ENCODE measurements at places on chromosomes 2 and 18. TPM values are rescaled to one million over a fixed set of nuclear protein-coding genes. Genes with fewer than 3 reads are reported as not detected.

GRCh38 chr2:1690056-1690775 lies 54.1 kb downstream of the PXDN start:
- no peaks in the 10 kb centered on the region for H3K4me1 ChIP-seq
- no peaks in the 10 kb centered on the region for H3K36me3 ChIP-seq
- H3K27me3 ChIP-seq: no peaks in the 10 kb centered on the region
- no peak overlapping the region for H3K4me3 ChIP-seq
- DNase-seq: no peak

GRCh38 chr2:227471924-227472264 lies at the start of gene AGFG1:
AGFG1 (plus strand) TSS chr2:227472156; CDS start chr2:227472422, 266 bp downstream.
- no peaks in the 10 kb centered on the region for H3K36me3 ChIP-seq
- DNase-seq: peak; percentile 89
- H3K27ac ChIP-seq: peak within 1 kb of the TSS; percentile 76
- H3K27me3 ChIP-seq: no peaks in the 10 kb centered on the region

CDH2 gene
- not detected for total RNA-seq

ALK gene
- not detected for total RNA-seq

GRCh38 chr2:110858135-110858725 lies 125.9 kb downstream of the ACOXL start:
- DNase-seq: peak; percentile 87
- H3K27me3 ChIP-seq: peaks cover 45% of the 10 kb centered on the region
- H3K4me3 ChIP-seq: peak overlapping the region; percentile 55
- H3K4me1 ChIP-seq: peaks cover 65% of the 10 kb centered on the region
- H3K36me3 ChIP-seq: peaks cover 2% of the 10 kb centered on the region

- peaks cover 8% of the 10 kb centered on the region for H3K36me3 ChIP-seq
- no peak overlapping the region for H3K27ac ChIP-seq
- peaks cover 2% of the 10 kb centered on the region for H3K4me1 ChIP-seq
- no peak overlapping the region for H3K4me3 ChIP-seq
These were observed 340.3 kb upstream of the SALL3 start for GRCh38 chr18:78639006-78639950.

DNA sequence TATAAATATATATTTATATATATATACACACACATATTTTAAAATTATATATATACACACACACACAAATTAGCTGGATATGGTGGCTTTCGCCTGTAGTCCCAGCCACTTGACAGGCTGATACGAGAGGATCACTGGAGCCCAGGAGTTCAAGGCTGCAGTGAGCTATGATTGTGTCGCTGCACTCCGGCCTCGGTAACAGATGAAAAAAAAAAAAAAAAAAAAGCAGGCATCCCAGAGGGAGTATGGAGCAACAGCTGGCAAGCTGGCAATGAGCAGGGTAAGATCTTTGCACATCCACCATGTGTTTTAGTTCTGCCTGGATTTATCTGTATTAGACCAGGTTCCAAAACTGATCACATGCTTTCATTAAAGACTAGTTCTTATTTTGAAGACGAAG lies 170.1 kb downstream of the MAP2 start:
- H3K4me3 ChIP-seq: no peak overlapping the region
- no peak for DNase-seq
- H3K27ac ChIP-seq: no peak overlapping the region
- H3K36me3 ChIP-seq: no peaks in the 10 kb centered on the region
- no peaks in the 10 kb centered on the region for H3K27me3 ChIP-seq
- no peaks in the 10 kb centered on the region for H3K4me1 ChIP-seq

- peaks cover 2% of the 10 kb centered on the region for H3K4me1 ChIP-seq
- no peak overlapping the region for H3K27ac ChIP-seq
- no peaks in the 10 kb centered on the region for H3K36me3 ChIP-seq
- H3K27me3 ChIP-seq: peaks cover 37% of the 10 kb centered on the region
These were observed 17.3 kb upstream of the CYS1 start for GRCh38 chr2:10097352-10098148.

GRCh38 chr2:10264506-10265328 lies 38.0 kb upstream of the HPCAL1 start:
- H3K27ac ChIP-seq: no peak overlapping the region
- no peaks in the 10 kb centered on the region for H3K36me3 ChIP-seq
- H3K4me1 ChIP-seq: no peaks in the 10 kb centered on the region
- peaks cover 12% of the 10 kb centered on the region for H3K27me3 ChIP-seq

ARHGAP28 gene
- total RNA-seq: not detected

DNA sequence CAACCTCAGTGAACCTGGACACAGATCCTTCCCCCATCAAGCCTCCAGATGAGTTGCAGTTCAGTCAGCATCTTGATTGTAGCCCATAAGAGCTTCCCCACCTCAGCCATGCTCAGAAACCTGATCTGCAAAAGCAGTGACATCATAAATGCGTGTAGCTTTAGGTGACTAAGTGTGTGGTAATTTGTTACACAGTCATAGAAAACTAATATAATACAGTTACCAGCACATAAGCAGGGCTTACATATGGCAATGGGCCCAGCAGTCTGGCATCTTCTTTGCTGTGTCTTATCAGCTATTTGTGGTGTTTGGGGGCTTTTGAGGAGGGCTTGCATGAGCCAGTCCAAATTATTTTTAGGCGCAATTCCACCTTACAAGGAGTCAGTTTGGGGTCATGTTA lies 807.0 kb downstream of the SLC4A3 start:
- no peaks in the 10 kb centered on the region for H3K4me1 ChIP-seq
- no peaks in the 10 kb centered on the region for H3K36me3 ChIP-seq
- DNase-seq: no peak

- no peak overlapping the region for H3K4me3 ChIP-seq
- no peaks in the 10 kb centered on the region for H3K4me1 ChIP-seq
- no peaks in the 10 kb centered on the region for H3K36me3 ChIP-seq
- H3K27me3 ChIP-seq: no peaks in the 10 kb centered on the region
- DNase-seq: no peak
These were observed 2.0 kb upstream of the UPP2 start for GRCh38 chr2:158099716-158100115.

DNA sequence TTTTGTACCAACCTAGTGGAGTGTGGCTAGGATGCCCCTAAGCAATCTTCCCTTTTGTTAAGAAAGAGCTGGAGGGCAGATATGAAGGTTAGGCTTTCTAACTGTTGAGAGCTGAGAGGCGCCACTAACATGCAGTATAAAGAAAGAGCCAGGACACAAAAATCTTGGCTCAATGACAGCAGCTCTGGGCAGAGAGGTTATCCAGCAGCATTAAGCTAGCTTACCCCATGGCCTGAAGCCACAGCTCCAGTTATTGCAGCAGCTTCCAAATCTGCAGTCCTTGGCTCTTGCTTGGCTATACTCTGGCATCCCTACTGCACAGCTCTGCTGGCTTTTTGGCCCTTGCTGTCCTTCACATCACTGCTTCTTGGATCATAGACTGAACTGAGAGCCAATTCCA lies 213.4 kb downstream of the GPD2 start:
- no peak overlapping the region for H3K4me3 ChIP-seq
- no peak for DNase-seq
- no peaks in the 10 kb centered on the region for H3K36me3 ChIP-seq

GRCh38 chr2:226603606-226604005 lies 196.0 kb downstream of the IRS1 start:
- no peak for DNase-seq
- H3K27me3 ChIP-seq: peaks cover 20% of the 10 kb centered on the region
- no peak overlapping the region for H3K4me3 ChIP-seq
- no peak overlapping the region for H3K27ac ChIP-seq
- peaks cover 4% of the 10 kb centered on the region for H3K36me3 ChIP-seq
- H3K4me1 ChIP-seq: peaks cover 5% of the 10 kb centered on the region

DNA sequence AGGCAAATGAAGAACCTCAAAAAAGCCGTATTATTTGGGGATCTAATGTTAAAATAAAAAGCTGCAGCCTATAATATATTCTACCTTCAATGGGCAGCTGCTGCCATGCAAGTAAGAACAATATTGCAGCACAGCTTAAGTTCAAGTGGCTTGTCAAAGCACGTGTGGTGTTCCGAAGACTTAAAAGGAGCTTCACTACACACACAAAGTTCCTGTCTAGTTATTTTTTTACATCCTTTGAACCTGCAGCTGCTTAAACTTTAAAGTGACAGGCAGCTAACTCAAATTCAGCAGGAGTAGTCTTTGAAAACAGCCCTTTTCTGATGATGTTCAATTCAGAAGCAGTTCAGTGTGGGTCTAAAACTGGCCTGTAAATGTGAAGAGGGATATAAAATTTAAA lies 85.8 kb upstream of the XIRP2 start:
- no peak for DNase-seq
- no peaks in the 10 kb centered on the region for H3K27me3 ChIP-seq
- no peaks in the 10 kb centered on the region for H3K36me3 ChIP-seq
- no peak overlapping the region for H3K27ac ChIP-seq

- no peaks in the 10 kb centered on the region for H3K36me3 ChIP-seq
- H3K27ac ChIP-seq: no peak overlapping the region
- no peaks in the 10 kb centered on the region for H3K4me1 ChIP-seq
- H3K27me3 ChIP-seq: no peaks in the 10 kb centered on the region
These were observed 640.7 kb downstream of the METTL4 start for GRCh38 chr18:1930291-1931270.

DNA sequence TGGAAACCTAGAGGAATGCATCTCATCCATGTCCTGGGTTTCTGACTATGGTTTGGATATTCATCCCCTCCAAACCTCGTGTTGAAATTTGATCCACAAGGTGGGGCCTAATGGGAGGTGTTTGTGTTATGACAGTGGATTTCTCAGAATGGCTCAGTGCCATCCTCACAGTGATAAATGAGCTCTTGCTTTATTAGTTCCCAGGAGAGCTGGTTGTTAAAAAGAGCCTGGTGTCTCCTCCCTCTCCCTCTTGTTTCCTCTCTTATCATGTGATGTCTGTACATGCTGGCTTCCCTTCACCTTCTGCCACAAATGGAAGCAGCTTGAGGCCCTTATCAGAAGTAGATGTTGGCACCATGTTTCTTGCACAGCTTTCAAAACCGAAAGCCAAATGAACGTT lies 424.3 kb downstream of the DCC start:
- no peaks in the 10 kb centered on the region for H3K36me3 ChIP-seq
- H3K4me1 ChIP-seq: no peaks in the 10 kb centered on the region
- H3K27ac ChIP-seq: no peak overlapping the region
- no peak for DNase-seq

GRCh38 chr2:216776066-216776850 lies 80.9 kb upstream of the IGFBP5 start:
- DNase-seq: no peak
- no peak overlapping the region for H3K4me3 ChIP-seq
- no peak overlapping the region for H3K27ac ChIP-seq
- H3K27me3 ChIP-seq: peaks cover 3% of the 10 kb centered on the region
- H3K36me3 ChIP-seq: no peaks in the 10 kb centered on the region

IL36G gene
- total RNA-seq: not detected

RGPD3 gene
- not detected for total RNA-seq

GRCh38 chr2:118983915-118984314 lies 41.9 kb downstream of the MARCO start:
- no peaks in the 10 kb centered on the region for H3K36me3 ChIP-seq
- peaks cover 1% of the 10 kb centered on the region for H3K4me1 ChIP-seq
- H3K27me3 ChIP-seq: peaks cover 7% of the 10 kb centered on the region
- no peak overlapping the region for H3K27ac ChIP-seq
- no peak overlapping the region for H3K4me3 ChIP-seq

CNDP1 gene
- total RNA-seq: 0.28 TPM

LYPD6 gene
- total RNA-seq: not detected

GRCh38 chr2:37529830-37530415 lies 141.5 kb downstream of the CDC42EP3 start:
- H3K27me3 ChIP-seq: peaks cover 7% of the 10 kb centered on the region
- H3K27ac ChIP-seq: no peak overlapping the region
- H3K4me3 ChIP-seq: no peak overlapping the region
- no peaks in the 10 kb centered on the region for H3K4me1 ChIP-seq

- peak overlapping the region; percentile 54 for H3K27ac ChIP-seq
- no peak for DNase-seq
- peaks cover 3% of the 10 kb centered on the region for H3K36me3 ChIP-seq
- H3K4me1 ChIP-seq: peaks cover 53% of the 10 kb centered on the region
These were observed 7.0 kb downstream of the SLC35F6 start for GRCh38 chr2:26770986-26771586.

GRCh38 chr2:12555012-12555645 lies 161.6 kb upstream of the TRIB2 start:
- H3K27ac ChIP-seq: no peak overlapping the region
- peaks cover 2% of the 10 kb centered on the region for H3K36me3 ChIP-seq
- H3K4me3 ChIP-seq: no peak overlapping the region
- DNase-seq: no peak

- no peaks in the 10 kb centered on the region for H3K4me1 ChIP-seq
- H3K27ac ChIP-seq: no peak overlapping the region
- H3K27me3 ChIP-seq: no peaks in the 10 kb centered on the region
These were observed 130.8 kb upstream of the HDAC4 start for GRCh38 chr2:239531456-239532241.

DNA sequence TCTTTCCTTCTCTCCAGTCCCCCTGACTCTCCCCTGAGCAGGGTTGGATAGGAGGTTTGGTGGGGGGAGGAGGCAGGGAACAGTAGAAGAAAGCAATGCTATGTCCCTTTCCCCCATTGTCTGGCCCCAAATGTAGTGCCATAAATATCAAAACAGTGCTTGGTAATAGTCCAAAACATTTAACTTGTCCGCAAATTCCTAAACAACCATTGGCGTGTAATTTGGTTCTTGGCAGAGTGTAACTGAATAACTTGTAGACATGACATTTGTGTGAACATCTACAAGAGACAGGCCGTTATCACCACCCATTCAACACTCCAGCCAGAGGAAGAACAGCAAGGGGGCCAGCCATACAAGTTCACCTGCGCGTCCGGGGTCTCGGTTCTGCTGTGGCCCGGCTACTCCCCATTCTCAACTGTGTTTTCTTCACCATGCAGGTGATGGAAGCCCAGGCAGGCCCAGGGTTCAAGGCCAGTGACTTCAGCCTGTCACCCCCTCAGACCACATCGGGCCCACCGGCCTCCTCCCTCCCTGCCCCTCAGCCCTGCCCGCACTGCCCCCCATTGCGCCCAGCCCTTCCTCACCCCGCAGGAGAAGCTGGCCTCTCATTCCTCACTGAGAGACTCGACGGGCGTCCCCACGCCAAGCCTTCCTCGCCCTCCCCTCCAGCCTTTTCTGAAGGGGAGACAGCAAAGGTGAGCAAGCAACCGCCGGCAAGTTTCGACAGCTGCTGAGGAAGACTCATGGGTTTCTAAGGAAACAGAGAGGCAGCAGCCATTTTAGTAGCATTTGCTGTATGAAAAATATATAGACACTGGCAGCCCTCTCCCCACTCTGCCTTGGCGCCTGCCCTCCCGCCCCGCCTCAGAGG lies 699 bp upstream of the RAPGEF4 start:
- peaks cover 71% of the 10 kb centered on the region for H3K27me3 ChIP-seq
- no peak for DNase-seq
- H3K27ac ChIP-seq: no peak overlapping the region
- no peak overlapping the region for H3K4me3 ChIP-seq
- H3K4me1 ChIP-seq: no peaks in the 10 kb centered on the region
- peaks cover 1% of the 10 kb centered on the region for H3K36me3 ChIP-seq

TLX2 gene
- 0.82 TPM for total RNA-seq

DNA sequence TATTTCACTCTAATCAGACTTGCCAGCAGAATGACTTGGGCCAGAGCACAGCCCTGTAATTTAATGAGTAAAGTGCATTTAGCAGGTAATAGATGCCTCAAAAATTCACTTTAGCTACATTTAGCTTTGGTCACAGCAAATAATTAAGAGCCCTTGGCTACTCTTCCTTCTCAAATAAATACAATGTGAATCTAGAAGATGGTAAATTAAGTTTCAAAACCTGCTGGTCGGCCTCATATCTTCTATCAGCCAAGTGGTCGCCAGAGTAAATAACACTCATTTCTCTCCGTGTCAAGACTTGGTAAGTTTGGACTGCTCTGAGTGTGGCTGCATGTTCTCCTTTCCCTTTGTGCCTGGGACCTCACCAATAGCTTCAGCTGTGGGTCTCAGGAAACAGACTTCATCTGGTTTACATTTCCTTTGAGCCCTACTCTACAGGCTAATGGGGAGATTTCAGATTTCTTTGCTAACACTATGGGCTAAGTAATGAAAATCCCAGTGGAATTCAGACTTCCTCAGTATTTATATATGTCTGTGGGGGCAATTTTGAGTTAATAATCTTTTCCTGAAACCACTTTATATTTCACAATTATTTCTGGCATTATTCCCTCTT lies 375.8 kb downstream of the RBM43 start:
- H3K27me3 ChIP-seq: no peaks in the 10 kb centered on the region
- H3K36me3 ChIP-seq: no peaks in the 10 kb centered on the region
- no peaks in the 10 kb centered on the region for H3K4me1 ChIP-seq
- H3K4me3 ChIP-seq: no peak overlapping the region

Data from activated CD8-positive, alpha-beta memory T cell treated with anti-CD3 and anti-CD28 coated beads, Interleukin-2, amount 10 ng/mL, durations not matched to agents 7 days and 5 days (primary cell).